ENCODE measurements at places on chromosomes 5 and 9.

DNA sequence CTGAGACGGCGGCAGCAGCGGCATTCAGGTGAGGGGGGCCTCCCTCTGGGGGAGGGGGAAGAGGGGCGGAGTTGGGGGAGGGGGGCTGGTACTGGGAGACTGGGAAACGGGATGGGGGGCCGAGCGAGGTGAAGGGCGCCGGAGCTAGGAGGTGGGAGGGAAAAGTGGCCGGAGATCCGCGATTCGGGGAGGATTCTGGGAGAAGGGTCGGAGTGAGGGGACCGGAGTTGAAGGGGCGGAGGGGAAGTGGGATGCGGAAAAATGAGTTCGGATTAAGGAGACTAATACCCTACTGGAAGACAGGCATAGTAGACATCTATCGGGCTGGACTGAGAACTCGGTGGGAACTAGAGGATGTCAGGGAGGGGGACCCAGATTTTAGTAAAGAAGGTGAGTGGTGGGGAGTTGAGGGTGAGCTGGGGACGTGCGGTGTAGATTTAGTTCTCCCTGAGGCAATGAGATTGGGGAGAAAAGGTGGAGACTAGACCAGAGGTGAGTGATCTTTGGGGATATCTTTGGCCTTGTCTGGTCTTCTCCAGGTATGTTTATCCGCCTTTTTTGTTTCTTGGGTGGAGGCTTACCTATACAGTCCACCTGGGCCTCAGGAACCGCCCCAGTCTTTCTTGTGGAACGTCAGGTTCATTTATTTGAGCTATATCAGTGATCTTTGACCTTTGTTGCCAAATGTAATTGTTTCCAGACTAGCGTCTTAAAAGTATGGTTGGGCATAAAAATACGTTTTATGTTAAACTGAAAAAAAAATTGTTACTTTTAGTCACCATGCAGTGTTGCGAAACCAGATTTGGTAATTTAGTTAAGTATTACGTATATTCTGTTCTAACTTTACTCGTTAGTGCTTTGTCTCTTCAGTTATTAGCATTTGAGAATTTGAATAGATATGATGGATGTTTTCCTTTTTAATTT lies 632 bp downstream of the UBAP1 start:
- DNase-seq = no peak

DNA sequence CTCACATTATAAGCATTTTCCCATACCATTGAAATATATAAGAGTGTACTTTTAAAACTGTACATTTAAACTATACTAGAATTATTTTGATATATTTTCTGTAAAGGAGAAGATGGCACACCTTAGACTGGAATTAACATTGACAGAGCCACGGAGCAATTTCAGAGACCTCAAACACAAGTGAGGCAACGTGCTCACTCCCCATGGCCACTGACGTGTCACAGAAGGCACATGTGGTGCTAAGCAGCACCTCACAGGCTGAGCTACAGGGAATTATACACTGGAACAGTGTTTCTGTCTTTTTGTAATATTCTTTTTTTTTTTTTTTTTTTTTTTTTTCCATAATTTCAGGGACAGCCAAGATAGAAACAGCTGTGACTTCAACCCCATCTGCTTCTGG lies 66.5 kb downstream of the NUP214 start:
- DNase-seq = no peak

- DNase-seq = no peak
Measured at GRCh38 chr9:123867034-123867433, 62.9 kb downstream of the DENND1A start.

DNA sequence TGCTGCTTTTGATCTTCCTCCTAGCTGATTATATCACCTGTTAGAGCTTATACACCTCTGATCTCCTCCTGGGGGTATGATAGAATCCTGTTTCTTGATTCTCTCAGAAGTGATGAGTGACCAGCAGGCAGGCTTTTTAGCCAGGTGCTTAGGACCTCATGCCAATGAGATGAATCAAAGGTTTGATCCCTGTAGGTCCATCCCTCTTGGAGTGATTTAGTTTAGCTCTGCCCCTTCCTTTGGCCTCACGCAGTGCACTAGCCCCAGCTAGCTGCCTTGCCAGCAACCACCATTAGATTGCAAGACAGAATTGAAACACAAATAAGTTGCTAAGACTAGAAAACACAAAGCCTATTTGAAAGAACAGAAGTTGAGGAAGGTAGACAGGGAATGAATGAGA lies 84.4 kb downstream of the ZSWIM6 start:
- DNase-seq = no peak

DNA sequence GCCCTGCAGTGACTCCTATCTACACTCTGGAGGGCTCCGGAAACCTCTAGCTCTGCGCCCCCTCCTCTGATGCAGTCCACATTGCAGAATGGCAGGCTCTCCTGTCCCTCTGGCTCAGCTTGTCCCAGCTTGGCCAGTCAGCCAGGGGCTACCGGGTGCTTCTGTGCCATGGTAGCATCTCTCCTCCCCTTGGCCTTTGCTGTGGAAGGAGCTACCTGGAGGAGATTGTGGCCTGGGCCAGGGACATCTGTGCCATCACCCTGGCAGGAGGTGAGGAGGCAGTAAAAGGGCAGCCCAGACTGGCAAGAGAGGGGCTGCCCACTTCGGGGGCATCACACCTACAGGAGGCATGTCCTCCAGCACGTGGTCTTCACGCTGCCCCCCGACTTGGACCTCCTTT lies 38.1 kb upstream of the FCN1 start:
- DNase-seq = no peak

DNA sequence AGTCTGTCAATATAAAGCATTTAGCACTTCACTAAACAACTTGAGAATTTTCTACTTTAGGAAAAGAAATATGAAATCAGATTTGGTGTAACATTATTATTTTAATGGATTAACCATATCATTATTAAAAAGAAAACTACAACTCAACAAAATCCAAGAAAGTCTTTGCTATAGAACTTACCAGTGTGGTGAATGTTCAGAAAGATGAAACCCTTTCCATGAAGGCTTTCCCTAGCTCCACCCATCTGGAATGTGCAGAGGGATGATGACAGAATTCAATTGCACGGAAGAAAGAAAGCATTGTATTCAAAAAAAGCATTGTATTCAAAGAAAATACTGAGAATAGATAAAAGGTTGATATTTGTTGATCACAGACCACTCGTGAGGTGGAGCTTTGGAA lies 328.6 kb upstream of the NUDT12 start:
- no peak for DNase-seq

DNA sequence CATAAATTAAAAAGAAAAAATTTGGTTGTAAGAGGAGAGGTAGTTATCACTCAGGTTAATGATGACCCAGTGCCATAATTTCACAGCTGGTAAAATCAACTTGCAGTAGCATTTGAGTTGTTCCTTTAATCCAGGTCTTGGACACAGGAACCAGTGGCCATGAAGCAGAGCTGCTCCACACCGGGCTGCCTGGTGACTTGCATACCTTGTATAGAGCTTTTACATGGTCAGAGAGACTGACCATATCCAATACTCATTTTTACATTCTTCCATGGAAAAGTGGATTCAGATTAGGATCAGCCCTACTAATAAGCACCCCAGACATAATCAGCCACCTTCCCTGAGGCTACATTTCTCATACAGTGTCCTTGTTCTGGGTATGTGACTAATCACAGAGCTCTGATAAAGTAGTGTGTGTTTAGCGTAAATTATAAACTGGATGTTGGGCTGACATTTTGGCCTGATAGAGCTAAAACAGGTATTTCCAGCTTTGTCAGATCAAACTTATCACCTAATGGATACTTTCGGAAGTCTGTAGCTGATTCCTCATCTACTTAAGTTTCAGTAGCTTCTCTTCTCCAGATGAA lies 77.0 kb upstream of the ZSWIM6 start:
- DNase-seq = no peak

- no peak for DNase-seq
Measured at GRCh38 chr5:68776381-68776780, 317.4 kb upstream of the SLC30A5 start.

DNA sequence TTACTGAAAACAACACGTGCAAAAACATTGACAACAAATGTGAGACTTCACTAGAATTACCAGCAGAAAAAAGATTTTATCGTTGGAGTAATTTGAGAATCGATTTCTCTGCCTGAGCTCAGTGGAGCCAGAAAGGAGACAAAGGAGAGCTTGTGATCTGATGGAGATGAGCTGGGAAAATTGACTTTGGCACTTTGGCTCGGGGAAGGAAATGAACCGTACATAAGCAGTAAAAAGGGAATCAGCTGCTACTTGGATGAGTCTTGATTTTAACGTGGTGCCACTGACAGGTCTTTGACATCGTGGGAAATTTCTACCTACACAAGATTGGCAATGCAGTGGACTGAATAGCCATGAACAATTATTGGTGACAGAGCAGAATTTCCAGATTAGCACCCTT lies 244.7 kb upstream of the RPS23 start:
- peak; percentile 18 for DNase-seq

DNA sequence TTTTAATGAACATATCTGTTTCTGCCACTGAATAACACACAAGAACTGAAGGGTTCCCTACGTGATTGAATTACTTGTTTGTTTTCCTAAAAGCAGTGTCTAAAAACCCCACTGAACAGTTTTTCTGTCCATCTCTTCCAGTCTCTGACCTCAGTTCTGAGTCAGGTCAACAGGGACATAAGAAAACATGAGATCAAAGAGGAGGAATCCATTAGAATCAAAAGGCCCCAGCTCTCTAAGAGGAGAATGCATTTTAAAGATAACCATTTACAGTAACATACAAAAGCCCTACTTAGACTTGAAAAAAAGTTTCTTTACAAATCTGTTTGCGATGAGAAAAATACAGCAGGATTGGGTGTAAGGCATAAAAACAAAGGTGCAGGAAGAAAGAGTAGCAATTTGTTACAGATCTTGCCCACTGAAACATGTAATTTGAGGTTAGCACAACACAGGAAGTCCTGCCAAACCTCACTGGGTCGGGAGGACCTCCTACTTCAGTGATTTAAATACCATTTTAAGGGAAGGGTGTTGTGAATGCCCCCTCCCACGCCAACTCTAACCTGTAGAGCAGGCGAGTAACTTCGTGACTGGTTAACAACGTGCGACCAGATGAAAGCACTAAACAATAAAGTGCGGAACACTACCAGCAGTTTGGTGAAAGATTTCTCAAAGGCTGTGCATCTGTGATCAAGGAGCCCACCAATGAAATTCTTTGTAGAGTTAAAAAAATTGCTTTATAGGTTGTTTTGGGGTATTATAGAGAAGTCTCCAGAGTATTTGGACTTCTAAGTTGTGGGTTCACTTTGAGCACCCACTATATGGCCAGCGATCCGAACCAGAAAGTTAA lies 1.3 kb downstream of the QSOX2 start:
- no peak for DNase-seq

DNA sequence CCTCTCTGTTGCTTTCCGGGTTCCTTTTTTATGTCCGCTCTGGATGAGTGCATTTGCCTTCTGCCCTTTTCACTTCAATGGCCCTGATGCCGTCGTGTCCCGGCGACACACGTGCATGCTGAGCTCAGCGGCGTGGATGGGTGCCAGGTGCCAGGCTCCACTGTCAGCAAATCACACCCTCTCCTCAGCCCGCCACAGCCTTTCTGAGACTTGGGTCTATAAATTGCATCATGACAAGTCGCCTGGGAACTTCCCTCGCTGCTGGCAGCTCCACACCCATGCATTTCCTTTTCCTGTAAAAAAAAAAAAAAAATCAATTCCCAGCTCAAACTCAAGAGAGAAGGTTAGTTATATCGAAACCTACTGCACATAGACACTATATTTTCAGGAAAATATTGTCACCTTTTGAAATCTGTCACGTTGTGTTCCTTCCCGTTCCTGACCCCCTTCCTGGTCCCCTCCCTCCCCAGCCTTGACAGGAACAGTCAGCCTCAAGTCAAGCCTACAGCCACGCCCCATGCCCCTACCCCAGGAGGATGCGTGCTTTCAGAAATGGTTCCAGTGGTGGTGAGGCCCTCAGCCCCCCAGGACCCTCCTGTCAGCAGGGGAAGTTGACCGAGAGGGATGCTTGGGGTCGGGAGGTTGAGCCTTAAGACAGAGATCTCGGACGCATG lies 110.3 kb upstream of the PTCH1 start:
- DNase-seq = no peak

DNA sequence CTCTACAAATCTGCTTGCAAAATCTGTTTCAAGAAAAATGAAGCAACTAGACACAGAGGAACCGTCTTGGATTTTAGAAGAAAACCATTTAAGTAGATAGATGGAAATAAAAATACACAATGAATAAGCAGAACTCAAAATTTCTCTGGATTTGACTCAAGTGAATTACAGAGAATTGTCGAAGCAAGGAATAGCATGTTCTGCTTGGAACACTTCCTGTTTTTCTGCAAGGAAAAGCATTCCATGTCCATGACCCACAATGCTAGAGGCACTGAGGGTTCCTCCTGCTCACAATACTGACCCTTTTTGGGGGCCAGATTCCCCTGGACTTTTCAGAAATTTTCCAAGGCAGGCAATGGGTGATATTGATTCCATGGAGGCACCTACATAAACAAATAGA lies 29.8 kb downstream of the PRUNE2 start:
- no peak for DNase-seq

- no peak for DNase-seq
Measured at GRCh38 chr5:116554764-116555163, 19.9 kb downstream of the SEMA6A start.

GRCh38 chr5:89520771-89521170 lies 637.8 kb upstream of the MEF2C start:
- no peak for DNase-seq

GRCh38 chr5:30156156-30156555 lies 1037.3 kb upstream of the CDH6 start:
- DNase-seq = no peak

GRCh38 chr5:170446365-170446764 lies 57.2 kb upstream of the KCNMB1 start:
- DNase-seq = no peak

- DNase-seq = no peak
Measured at GRCh38 chr5:151295791-151296477, 7.6 kb downstream of the SLC36A3 start.

GRCh38 chr9:131402738-131403492 lies 9.0 kb downstream of the PRRC2B start:
- DNase-seq = no peak

DNA sequence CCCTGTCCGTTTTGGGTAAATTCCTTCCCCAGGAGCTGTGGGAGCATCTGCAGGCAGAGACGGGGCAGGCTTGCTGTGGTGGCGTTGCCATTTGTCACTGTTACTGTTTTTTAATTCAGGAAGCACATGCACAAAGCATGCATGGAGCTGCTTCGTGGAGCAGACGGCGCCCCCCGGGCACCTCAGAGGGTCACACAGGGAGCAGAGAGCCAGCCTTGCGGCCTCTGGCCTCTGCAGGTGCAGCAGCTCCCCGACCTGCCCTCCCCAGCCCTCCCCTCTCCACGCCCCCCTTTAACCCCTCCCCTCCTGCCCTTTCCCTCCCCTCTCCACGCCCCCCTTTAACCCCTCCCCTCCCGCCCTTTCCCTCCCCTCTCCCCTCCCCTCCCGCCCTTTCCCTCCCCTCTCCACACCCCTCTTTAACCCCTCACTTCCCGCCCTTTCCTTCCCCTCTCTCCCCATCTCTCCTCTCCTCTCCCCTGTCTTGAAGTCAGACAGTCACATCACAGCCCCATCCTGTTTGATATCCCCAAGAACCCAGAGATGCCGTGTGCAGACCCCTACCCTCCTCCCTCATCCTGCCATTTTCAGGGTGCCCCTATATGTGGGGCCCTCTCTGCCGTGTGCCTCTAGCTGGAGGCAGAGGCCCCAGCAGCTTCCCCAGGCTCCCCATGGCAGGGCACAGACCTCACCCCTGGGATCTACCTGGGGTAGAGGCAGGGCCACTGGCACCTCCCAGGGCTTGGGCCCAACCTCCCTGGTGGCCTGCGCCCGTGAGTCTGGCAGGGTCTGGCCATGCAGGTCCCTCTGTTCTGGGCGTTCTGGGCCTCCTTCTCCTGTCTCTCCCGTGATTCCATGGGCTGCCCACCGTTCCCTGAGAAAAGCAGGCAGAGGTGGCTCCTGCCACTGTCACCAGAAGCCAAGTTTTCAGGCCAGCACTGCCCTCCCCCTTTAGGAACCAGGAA lies 29.6 kb upstream of the UBAC1 start:
- no peak for DNase-seq

Data from NCI-H187 treated with DMSO at 0.1 percent for 48 hours (cell line).